Activated CD4-positive, alpha-beta T cell treated with anti-CD3 and anti-CD28 coated beads, Interleukin-2, amount 50 U/mL, for 48 hours (primary cell): ENCODE measurements at places on chromosomes 1 and 21.

GRCh38 chr1:3777647-3778589 lies 5.4 kb downstream of the SMIM1 start:
- no peak for DNase-seq

- DNase-seq = no peak
Measured at GRCh38 chr1:108179018-108179417, 21.1 kb downstream of the SLC25A24 start.

- DNase-seq = no peak
Measured at GRCh38 chr1:29171521-29171920, 10.2 kb downstream of the SRSF4 start.

GRCh38 chr1:112257043-112257835 lies 138.8 kb upstream of the CTTNBP2NL start:
- DNase-seq = no peak

DNA sequence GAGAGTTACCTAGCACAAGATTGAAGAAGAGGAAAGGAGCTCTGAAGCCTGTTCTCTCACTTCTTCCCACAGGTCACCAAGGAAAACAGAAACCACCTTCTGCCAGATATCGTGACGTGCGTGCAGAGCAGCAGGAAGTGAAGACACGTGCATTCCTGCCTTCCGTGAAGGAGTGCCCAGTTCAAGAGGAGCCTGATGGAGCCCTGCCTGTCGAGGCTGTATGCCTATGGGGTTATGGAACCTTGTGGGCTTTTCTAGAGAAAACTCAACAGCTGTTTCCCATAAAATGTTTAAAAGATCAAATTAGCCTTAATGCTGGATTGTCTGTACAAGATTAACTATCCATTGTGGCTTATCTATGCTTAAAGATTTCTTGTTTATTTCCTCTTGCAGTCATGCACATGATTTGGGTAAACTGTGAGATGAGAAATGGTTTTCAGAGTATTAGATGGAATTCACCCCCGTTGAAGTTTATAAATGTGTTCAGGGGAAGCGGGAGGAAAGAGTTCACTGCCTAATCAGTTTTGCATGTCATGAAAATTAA lies 27.8 kb downstream of the NTPCR start:
- peak; percentile 13 for DNase-seq

- no peak for DNase-seq
Measured at GRCh38 chr1:208653426-208653825, 409.2 kb upstream of the PLXNA2 start.

- no peak for DNase-seq
Measured at GRCh38 chr1:165629151-165629550, 1.9 kb upstream of the MGST3 start.

GRCh38 chr1:22529901-22530621 lies 33.2 kb upstream of the EPHA8 start:
- no peak for DNase-seq

DNA sequence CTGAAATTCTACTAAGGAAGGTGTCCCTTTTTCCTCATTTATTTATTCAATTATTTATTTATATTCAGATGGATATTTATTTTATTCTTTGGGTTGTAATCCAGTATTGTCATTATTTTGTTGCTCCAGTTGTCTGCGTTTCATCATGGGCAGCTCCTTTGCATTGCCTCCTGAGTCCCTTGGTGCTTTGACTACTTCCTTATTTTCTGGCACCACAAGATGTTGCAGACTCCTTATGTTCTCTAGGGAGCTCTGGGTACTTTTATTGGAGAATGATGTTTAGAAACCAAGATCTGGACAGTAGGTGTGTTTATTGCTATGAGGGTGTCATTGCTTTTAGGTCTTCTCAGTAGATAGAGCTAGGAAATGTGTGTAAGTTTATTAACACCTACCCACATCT lies 59.9 kb upstream of the ERRFI1 start:
- DNase-seq = no peak

GRCh38 chr1:22831729-22832413 lies 121.2 kb downstream of the EPHB2 start:
- DNase-seq = peak; percentile 3

- DNase-seq = peak; percentile 73
Measured at GRCh38 chr1:40980453-40981121, 1.1 kb downstream of the CTPS1 start.

DNA sequence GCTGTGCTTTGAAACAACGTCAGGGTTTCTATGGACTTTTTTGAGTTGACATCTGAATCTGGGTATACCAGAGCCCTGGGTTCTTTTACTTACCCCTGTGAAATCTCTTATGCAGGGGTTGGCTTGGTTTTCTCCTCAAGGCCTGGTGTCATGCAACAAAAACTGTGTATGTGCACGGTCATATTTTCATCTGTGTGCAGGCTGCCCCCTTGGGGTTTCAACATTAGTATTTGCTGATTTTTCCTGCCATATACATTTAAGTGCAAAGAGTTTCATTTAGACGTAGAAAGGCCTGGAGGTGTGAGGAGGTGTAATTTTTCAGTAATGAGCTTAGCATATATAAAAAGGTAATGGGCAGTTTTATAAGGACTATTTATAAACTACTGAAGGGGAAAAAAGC lies 22.0 kb upstream of the ZBTB18 start:
- no peak for DNase-seq

DNA sequence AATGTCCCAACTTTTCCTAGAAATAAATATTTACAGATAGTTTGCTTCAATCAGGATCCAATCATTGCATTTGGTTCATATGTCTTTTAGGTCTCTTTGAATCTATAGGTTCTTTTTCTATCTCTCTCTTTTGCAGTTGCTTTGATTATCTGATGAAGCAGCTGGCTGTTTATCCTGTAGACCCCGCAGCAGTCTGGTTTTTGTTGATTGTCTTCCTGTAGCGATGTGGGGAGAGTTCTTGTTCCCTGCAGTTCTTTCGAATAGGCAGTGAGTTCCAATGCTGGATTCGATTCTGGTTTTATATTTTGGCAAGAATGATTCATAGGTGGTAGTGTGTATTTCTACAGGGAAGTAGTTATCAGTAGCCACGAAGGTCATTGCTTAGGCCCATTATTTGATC lies 7.4 kb upstream of the MIXL1 start:
- no peak for DNase-seq

- no peak for DNase-seq
Measured at GRCh38 chr1:213094446-213094845, 43.4 kb downstream of the RPS6KC1 start.

DNA sequence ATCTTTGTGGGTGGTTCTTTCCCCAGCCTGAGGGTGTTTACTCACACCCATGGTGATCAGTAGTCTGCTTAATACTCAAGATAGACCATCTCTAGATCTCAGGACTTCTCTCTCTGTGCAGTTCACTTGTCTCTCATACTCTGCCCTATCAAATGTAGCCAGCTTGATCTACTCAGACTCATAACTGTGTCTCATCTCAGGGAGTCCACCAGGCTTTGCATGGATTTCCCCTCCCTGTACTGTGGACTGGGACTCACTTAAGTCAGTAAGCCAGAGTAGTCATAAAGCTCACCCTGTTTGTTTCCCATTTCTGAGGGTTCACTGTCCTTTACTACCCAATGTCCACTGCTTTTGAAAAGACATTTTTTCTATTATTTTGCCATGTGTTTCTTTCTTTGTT lies 41.8 kb downstream of the LYPLAL1 start:
- no peak for DNase-seq

- DNase-seq = no peak
Measured at GRCh38 chr1:19079541-19080472, 123.3 kb upstream of the IFFO2 start.

- DNase-seq = no peak
Measured at GRCh38 chr1:175717610-175718540, 25.5 kb downstream of the TNR start.

DNA sequence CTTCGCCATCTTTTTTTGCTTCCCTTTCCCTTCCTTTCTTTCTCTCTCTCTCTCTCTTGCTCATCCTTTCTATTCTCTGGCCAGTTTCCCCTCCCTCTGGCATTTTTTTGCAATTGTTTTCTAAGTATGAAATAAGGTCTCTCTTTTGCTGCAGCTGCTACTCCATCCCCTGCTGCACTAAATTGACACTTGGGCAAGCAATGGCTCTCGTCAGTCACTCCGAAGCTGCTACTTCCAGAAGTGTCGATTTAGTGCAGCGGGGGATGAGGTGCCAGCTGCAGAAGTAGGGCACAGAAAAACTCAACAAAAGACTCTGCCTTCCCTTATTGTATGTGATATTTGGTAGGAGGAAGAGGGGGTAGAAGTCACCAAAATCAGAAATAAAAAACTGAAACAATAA lies 642.3 kb downstream of the RWDD3 start:
- no peak for DNase-seq

DNA sequence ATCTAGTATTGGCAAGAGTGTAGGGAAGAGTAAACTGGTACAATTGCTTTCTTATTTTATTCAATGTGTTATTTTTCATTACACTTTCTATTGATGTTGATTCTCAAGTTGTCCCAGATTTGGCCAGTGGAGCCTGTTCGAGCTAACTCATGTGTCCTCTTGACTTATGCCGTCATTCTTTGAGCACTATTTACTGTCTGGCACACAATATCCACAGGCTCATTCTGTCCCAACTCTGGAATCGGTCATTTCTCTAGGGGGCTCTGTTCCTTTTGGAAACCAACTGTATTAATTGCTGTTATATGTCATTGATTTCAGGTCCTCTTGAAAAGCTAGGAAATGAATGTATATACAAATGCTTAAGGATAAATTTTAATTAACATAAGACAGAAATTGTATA lies 22.4 kb upstream of the SFPQ start:
- DNase-seq = no peak

DNA sequence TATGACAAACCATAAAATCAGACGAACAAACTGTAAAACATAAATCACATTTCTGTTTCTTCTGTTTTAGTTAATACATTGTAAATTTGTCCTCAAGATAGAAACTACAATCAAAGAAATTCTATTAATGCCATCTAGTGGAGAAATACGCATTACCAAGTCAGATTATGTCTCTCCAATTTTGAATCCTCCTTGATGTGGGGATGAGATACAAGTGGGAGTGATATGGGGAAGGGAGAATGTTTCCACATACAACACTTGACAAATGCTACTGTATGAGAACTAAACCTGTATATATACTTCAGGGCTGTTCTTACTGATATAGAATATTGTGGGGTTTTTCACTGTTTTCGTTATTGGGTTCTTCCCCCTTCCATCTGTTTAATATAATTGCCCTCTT lies 2.6 kb downstream of the HFM1 start:
- no peak for DNase-seq

DNA sequence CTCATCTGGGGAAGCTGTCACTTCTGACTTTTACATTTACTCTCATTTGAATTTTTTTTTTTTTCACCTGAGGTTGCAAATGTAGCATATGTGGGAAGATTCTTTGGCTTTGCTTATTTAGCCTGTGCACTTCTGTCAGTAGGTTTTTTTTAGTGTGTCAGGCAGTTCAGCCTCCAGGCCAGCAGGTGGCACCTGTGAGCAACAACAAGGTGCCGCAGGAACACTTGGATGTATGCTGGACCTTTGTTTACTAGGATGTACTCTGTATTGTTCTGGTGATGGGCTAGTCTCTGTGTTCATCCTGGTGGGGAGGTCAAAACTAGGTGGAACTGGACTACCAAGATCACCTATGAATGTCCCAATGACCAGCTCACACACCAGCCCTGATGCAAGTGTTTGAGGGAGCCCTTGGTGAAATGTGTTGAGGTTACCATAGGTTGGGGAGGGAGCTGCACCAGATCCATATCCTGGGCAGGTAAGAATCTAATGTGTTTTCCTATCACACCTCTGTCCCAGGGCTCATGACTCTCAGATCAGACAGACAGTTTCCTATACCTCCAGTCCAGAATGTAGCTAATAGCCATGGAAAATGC lies 618.2 kb downstream of the BRINP3 start:
- peak; percentile 26 for DNase-seq

GRCh38 chr1:215497528-215497927 lies 69.6 kb upstream of the KCTD3 start:
- no peak for DNase-seq

- DNase-seq = no peak
Measured at GRCh38 chr1:37325010-37325409, 149.4 kb upstream of the ZC3H12A start.

DNA sequence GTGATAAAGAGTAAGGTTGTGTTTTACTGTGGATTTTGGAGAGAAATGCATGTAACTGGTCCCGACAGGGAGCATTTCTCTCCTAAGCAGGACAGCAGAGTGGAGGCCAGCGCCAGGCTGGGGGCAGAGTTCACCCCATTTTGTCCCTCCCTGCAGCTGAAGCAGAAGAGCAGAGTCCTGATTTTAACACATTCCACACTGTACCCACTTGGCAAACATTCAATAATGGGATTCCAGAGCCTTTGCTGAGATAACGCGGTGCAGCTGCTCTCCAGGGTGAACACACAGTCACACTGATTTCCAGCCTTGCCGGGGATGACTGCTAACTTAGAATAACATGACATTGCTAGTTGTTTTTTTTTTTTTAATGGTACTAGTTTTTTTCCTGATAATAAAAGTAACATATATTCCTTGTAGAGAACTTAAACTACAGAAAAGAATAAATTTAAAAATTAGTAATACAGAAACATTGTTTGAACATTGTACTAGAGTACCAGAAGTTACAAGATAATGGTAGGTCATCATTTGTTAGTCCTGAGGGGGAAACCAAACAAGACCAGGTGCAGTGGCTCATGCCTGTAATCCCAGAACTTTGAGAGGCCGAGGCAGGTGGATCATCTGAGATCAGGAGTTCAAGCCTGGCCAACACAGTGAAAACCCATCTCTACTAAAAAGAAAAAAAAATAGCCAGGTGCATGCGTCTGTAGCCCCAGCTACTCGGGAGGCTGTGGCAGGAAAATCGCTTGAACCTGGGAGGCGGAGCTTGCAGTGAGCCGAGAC lies 77.2 kb downstream of the SCCPDH start:
- no peak for DNase-seq

DNA sequence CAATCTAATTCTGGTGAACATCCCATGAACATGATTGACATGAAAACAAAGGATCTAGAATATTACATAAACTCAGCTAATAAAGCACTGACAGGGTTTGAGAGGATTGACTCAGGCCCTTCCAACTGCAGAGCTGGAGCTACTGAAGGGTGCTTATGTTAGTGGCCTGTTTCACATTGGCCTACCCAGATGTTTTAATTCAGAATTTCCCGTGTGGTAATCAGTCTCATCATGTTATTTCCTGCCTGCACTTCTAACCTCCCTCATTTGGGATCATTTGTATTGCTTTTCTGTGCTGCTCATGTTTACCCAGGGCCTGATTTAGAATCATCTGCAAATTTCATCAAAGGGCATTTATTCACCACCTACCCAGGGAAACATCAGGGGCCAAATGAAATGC lies 270.3 kb downstream of the PLPP3 start:
- DNase-seq = no peak

- DNase-seq = no peak
Measured at GRCh38 chr1:205037539-205037938, 5.5 kb upstream of the CNTN2 start.

- no peak for DNase-seq
Measured at GRCh38 chr1:96515430-96515829, 206.2 kb upstream of the PTBP2 start.

DNA sequence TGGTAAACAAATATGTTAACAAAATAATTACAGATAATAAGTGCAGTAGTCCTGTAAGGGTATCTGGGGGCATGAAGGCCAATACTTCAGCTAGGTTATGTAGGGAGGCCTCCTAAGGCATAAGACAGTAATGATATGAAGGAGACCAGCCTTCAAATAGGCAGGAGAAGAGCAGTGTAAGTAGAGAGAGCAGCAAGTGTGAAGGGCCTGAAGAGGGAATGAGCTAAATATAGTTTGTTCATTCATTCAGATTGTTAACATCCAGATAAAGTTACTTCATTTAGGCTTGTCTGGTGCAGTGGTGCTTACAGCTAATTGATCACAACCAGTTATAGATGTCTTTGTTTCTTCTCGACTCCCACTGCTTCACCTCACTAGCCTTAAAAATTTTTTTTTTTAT lies 71.1 kb downstream of the EPB41 start:
- DNase-seq = no peak
